GM13977 (cell line): ENCODE measurements at places on chromosomes 1 and 21.

- DNase-seq: no peak
Observed at GRCh38 chr1:178740924-178741323, 15.9 kb downstream of the RALGPS2 start.

GRCh38 chr1:115036814-115037507, 7.3 kb downstream of the TSHB start:
- DNase-seq: no peak

GRCh38 chr1:230314142-230314470, 112.0 kb downstream of the PGBD5 start:
- no peak for DNase-seq

GRCh38 chr1:184906761-184907160, 67.5 kb downstream of the NIBAN1 start:
- no peak for DNase-seq

GRCh38 chr21:46065914-46066551, 31.9 kb upstream of the COL6A2 start:
- DNase-seq: no peak

DNA sequence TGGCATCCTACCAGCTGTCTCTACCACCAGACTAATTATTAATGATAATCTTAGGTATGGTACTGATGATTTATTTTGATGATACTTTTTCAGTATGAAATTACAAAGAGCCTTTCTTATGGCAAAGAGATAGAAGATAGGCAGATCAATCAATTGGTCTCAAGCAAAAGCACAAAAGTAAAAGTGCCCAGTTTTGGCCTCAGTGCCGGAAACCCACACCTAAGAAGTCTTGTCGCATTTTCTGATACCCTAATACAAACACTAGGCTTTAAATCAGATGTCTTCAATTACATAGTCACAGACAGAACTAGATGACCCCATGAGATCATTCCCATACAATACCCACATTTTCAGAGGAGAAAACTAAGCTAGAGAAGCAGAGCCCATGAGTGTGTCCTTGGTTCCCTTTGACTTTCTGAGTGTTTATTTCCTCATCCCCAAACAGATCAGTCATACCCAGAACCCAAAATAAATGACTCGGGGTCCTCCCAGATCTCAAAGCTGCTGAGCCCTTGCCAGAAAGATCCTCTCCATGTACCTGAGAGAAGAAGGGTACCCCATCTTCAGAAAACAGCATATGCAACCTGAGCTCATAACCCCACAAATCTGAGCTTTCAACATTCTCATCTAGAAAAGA, 7.7 kb downstream of the ITPKB start:
- no peak for DNase-seq

DNA sequence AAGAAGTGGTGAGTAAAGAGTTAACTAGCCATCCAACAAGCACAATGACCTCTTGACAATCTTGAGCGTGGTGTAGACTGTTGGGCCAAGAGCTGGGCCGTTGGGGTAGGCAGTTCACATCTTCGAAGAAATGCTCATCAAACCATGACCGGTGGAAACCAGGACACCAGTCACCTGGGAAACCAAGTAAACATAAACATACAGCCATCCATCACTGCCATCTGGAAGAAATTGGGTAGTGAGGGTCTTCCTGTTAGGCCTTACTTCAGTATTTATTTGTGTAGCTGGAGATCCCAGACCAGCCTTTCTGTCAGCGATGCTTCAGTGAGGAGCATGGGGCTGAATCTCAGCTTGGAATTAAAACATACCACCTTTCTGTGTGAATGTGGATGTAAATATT, 108.1 kb upstream of the HAO2 start:
- no peak for DNase-seq

DNA sequence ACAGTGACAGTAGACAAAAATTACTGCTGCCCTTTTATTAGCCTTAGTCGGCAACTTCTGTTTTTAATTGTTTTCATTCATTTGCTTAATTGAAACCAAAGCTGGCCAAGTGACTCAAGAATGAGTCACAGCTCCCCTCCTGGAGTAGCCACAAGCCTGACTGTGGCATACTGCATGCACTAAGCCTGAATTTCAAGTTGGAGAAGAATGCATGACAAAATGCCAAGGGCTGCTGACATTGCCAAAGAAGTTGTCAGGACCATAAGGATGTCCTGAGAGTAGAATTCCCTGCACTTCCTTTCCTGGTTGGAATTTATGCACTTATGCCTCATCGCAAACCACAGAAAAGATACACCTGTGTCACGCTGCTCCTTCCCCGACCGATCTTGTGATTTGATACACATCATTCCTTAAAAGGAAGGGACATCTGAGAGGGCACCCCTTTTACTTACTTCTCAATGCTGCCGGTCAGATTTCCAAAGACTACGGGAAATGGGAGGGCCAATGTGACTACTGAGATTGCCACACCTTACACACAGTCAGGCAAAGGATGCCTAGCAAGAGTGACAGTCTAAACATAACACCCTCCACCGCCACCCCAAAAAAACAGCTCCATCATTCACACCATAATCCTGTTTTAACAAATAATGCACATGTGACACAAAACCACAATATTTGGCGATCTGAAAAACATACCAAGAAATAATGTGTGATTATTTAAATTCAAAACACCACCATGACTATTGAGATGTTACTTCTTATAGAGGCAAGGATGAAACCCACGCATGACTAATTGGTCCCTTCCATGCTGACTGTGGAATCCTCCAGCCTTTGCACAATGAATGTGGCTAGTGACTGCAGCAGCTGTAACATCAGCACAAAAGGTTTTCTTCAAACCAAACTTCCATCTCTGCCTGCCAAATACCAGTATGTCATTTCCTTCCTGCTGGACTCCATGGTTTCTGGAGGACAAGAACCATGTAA, 28.2 kb downstream of the VAV3 start:
- no peak for DNase-seq

- DNase-seq: no peak
Observed at GRCh38 chr1:60813071-60813470, 269.3 kb upstream of the NFIA start.

- DNase-seq: no peak
Observed at GRCh38 chr1:219419065-219419464, 193.8 kb downstream of the ZC3H11B start.

GRCh38 chr1:70348399-70349165, 5.9 kb downstream of the ANKRD13C start:
- DNase-seq: no peak

DNA sequence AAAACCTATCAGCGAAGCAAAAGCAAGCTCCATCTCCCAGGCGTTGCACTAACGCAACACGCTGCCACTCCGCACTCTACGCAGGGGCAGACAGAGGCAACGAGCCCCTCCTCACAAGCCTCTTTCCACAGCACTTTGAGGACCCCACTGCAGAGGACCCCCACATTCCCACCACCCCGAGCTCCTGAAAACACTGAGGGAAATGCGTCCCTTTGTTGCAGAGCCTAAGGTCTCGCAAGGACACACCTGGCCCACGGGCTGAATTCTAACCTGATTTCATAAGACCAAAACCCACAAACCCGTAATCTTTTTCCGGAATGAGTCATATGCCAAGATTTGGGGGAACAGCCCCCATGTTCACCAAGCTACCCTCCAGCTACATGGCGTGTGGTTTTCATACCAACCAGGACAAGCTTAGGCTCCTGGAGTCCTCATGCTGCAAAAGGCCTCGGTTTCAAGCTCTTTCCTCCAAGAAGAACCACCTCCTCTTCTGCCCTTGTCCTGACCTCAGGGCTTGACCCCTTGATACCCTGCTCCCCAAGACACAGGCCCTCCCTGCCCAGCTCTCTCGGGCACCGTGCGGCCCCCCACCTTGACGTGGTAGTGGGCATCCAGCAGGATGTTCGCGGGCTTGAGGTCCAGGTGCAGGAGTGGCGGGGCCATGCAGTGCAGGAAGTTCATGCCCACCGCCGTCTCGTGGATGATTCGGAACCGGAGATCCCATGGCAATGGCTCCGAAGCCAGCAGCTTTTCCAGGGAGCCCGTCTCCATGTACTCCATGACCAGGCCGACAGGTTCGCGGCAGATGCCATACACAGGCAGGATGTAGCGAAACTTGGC, 10.7 kb downstream of the RIPK4 start:
- DNase-seq: no peak

DNA sequence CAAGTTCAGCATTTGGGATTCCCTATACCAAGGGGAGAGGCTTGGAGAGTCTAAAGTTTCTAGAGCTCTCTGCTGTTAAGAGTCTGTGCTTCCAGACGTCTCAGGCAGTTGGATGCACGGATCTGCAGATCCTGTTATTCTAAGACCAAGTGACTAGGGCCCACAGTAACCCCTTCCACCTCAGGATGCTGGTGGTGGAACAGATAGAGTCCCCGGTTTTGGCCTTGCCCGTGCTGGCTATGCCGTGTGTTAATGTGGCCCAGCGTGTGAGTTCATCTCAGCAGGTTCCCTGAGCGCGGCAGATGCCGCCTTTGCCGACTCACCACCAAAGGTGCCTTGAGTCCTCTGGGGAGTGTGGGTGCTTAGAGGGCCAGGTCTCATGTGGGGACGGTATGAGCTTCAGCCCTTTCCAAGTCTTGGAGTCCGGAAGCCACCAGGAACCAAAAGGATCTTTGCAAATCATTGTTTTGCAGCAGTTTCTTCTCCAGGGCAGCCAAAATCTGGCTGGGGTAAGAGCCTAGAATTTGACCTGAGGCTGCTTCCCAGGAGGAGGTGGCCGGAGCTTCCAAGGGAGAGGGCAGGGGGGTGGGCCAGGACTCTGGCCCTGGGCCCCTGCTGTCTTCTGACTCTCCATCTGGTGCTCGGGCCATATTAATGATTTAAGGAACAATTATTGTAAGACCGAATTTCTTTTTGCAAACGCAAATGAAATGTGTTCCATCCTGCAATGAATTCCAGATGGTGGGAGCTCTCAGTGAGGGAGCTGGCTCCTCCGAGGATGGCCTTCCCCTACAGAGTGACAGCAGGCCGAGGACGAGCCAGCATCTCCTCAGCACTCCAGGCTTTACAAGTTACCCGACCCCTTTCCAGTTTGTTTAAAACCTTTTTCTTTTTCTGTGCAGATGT, 205.7 kb downstream of the FOXD2 start:
- no peak for DNase-seq

GRCh38 chr1:56688522-56689026, 43.5 kb downstream of the PRKAA2 start:
- peak; percentile 13 for DNase-seq

GRCh38 chr1:59052166-59052590, 244.7 kb upstream of the FGGY start:
- no peak for DNase-seq

GRCh38 chr1:181712711-181713110, 229.4 kb downstream of the CACNA1E start:
- no peak for DNase-seq

- DNase-seq: no peak
Observed at GRCh38 chr1:204415351-204415750, 3.7 kb upstream of the PPP1R15B start.

GRCh38 chr1:6267686-6268322, 6.9 kb upstream of the GPR153 start:
- no peak for DNase-seq

DNA sequence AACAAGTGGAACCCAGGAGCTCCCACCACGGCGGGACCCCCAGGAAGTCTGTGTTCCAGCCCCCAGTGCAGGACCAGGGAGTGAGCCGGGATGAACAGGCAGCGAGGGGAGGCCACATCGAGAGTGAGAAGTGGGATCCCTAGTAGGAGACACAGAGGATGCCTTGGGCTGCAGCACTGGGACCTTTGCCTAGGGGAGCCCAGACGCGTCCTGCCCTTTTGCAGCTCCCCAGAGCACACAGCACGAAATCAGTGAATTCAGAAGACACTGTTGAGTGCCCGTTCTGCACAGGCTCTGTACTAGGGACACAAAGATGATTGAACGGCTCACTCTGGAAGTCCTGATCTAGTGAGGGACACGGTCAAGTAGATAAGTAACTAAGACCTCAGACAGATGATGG, 23.5 kb downstream of the TRIM67 start:
- DNase-seq: no peak

- no peak for DNase-seq
Observed at GRCh38 chr1:169739980-169740379, 6.1 kb upstream of the SELE start.

- no peak for DNase-seq
Observed at GRCh38 chr21:26284531-26284930, 114.0 kb upstream of the APP start.

DNA sequence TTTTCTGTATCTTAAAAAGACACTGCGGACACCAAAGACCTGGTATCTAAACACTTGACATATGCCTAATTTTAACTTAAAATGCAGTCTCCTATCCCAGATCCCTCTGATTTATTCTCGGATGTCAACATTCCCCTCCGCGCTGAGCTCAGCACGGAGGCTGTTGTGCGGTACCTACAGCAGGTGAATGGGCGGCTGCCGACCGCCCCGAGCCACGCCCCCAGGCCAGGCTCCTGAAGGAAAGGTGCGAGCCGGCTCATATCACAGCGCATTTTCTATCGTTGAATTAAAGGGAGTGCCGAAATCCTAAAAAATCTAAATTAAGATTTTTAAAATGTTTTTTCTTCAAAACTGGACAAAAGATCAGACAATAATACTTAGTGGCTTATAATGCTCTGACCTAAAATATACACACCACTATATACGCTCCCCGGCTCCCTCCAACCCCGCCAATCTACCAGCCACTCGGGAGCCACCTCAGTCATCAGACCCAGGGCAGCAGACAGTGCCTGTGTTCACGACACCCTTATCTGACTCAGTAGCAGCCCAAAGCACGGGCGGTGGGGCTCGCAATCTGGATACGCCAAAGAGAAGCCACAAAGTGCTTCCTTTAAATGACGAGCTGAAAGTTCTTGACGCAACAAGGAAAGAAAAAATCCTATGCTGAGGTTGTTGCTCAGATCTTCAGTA, 4.1 kb downstream of the WRAP73 start:
- no peak for DNase-seq

- DNase-seq: peak; percentile 21
Observed at GRCh38 chr1:50735443-50735842, 224.6 kb downstream of the FAF1 start.

DNA sequence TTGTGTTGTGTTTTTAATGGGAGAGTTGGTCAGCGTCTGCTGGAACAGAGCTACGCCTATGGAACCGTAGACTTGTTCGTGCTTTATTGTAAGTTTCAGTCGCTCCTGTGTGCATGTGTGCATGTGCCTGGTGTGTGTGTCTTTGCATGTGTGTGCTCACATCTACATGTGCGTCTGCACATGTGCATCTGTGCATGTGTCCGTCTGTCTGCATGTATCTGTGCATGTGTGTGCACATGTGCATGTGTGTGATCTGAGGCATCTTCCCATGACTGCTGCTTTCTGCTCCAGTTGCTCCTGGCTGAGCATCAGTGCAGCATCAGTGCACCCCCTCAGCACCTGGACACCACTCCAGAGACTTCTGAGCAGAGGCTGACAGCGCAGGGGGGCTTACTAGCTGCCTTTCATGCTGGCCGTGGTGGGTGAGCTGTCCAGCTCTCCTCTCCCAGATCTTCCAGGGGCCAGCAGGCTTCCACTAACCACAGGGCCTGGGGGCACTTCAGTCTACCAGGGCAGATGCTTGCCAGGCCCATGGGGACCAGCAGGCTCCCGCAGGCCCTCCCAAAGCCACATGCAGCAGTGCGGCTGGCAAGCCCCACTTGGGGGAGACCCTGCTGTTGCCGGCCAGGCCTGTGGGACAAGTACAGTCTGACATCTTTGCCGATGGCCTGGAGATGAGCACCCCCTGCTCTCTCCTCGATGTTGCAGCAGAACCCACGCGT, 47.8 kb upstream of the PCBP3 start:
- no peak for DNase-seq
